CD4-positive, alpha-beta T cell treated with Interferon gamma for 1 hour (primary cell): ENCODE measurements at places on chromosomes 5 and 9.

DNA sequence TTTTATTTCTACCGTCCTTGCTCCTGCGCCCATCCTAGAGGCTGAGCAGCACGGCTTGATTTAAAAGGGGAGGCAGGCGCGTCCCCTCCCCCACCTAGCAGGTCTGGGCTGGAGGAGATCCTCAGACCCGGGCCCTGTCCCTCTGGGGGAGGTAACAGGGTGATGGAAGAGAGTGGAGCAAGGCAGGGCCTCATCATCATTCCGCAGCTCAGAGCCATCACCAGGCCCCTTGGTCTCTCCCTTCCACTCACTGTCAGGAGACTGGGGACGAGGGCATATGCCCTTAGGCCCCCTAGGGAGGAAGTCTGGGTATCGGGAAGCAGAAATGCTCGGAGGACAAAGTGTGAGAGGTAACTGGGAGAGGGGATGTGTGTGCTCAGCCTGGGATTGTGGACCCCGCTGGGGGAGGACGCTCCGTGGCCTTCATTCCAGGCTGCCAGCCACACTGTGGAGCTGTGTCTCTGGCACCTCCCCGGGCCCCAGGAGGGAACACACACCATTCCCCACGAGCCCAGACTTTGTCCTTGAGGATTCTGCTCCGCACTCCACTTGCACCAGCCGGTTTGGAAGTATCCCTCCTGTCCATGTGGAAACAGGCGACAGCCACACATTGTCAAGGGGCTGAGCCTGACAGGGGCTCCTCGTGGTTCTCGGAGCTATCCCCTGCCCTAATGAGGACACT lies 761 bp downstream of the REEP2 start:
- DNase-seq, result no peak

GRCh38 chr5:57824047-57824446 lies 341.4 kb upstream of the ACTBL2 start:
- no peak for DNase-seq

DNA sequence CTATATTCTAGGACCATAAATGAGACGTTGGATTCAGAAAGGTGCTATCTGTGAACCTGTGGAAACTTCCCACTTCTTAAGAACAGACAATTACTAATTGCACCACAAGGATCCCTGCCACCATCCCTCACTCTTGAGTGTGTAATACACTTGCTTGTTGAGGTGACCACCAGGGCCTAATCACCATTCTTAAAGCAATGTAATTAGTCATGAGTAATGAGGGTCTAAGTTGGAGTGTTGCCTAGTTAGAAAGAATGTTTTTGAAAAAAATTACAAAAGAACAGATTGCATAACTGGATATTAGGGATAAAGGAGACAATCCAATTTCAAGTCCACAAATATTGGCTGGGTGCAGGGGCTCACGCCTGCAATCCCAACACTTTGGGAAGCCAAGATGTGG lies 56.9 kb upstream of the TRIO start:
- no peak for DNase-seq

DNA sequence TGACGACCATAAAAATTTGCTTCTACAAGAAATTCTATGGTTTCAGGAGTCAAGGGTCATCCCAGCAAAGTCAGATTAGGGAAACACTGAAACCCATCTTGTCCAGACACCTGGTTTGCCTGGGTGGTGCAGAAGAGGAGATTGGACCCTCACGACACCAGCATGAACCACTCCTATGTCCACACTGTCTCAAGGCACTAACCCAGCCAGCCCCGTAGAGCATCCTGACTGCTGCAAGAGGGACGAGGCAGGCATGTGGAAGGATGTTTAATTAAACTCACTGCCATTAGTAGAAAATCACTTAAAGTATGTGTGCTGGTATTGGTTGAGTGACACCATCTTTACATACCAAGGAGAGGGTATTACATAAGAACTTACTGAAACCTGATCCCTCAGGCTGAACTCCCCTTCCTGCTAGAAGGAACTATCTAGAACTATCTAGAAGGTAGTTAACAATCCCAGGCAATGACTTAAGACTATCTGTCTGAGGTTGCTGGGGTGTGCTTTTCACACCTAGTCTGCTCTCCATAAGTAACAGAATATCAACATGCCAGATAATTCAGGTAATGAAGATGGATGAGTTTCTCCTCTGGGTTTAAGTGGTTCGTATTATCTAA lies 93.6 kb downstream of the SEMA6A start:
- DNase-seq, result no peak
